ENCODE measurements at places on chromosomes 16 and 17. TPM values are rescaled to one million over a fixed set of nuclear protein-coding genes. Genes with fewer than 3 reads are reported as not detected.

TUBD1 gene
- 4.8 TPM for total RNA-seq

DNA sequence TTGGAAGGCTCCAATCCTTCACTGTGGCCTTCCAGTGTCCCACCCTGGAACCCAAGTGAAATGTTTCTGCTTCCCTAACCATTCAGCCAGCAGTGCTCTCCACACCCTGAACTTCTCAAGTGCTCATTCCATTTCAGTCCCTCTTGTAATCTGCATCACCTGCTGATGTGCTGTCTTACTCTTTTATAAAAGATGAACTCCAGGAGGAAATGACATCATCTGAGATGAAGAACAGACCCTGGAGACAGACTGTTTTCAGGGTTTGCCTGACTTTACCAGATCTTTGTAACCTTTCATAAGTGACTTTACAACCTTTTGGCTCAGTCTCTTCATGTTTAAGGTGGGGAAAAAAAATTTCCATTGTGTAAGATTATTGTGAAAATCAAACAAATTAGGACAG lies 61.3 kb downstream of the CNTNAP4 start:
- DNase-seq, result no peak

- no peak for DNase-seq
Observed at GRCh38 chr16:68000450-68000849, 1.2 kb upstream of the DPEP2 start.

DNA sequence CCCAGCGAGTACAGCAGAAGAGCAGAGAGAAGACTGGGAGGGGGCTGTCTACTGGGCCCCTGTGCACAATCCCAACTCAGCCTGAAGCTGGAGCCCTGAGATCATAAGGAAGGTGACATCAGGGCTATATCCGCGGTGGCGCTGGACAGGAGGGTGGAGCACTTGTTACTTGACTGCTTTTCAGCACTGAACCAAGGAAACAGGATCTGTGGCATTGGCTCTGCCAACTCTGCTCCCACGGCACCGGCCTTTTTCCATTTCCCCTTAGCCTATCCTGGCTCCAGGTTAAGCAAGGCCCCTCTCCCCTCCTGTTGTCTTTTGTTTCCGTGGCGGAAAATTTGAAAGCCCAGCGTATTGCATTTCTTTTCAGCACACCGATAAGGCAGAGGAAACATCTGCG lies 125.0 kb upstream of the IRX3 start:
- no peak for DNase-seq

MEOX1 gene
- not detected for total RNA-seq

GRCh38 chr17:38958756-38959155 lies 8.4 kb downstream of the FBXO47 start:
- peak; percentile 26 for DNase-seq

DNA sequence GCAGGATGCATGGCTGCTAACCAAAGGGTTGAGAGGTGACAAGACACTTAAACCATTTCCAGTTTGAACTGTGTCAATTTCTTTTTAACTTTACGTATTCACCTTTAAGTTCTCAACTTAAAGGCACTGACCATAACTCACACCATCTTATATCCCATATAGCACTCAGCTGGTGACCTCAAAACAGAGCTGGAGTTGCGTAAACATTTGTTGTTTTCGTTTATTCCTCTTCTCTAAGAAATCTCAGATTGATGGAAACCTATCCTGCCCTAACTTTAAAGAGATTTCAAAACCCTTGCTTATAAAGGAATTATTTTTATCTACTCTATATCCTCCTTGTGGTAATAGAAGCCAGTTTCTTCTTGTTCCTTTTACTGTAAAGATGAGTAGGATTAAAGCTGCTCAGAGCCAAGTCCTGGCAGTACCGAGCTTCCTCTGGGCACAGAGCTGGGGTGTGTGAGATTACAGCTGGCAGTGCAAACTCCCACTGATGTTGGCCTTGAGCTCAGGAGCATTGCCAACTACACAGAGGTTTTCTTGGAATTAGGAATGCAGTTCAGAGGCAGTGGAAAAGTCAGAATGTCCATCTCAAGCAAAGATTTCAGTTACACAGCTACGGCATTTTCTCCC lies 1.3 kb downstream of the KCTD2 start:
- no peak for DNase-seq

DNA sequence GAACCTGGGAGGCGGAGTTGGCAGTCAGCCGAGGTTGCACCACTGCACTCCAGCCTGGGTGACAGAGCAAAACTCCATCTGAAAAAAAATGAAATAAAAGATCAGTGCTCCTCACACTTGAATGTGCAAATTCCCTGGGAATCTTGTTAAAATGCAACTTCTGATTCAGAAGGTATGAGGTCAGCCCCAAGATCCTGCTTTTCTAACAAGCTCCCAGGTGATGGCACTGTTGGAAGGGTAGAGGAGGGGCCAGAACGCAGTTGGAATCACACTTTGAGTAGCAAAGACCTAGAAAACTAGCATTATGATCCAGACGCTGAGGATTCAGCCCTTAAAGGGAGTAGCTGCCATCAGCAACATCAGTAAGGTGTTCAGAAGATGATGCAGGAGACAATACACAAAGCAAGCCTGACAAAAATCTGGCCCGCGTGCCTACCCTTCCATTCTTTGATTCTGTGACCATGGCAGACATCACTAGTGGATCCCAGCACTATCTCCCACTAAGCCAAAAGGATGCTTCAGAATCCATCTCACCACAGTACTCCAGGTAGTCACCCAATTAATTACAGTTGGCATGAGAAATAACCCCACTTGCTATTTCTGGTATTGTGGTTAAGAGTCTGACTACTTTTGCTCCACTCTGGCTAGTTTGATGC lies 33.1 kb upstream of the MEIOC start:
- DNase-seq, result no peak

- DNase-seq, result no peak
Observed at GRCh38 chr17:82320140-82320840, 2.9 kb upstream of the CD7 start.

SLC47A2 gene
- total RNA-seq, result not detected

CPHXL2 gene
- not detected for total RNA-seq

SPNS3 gene
- total RNA-seq, result not detected

MGAT5B gene
- 0.23 TPM for total RNA-seq

DNA sequence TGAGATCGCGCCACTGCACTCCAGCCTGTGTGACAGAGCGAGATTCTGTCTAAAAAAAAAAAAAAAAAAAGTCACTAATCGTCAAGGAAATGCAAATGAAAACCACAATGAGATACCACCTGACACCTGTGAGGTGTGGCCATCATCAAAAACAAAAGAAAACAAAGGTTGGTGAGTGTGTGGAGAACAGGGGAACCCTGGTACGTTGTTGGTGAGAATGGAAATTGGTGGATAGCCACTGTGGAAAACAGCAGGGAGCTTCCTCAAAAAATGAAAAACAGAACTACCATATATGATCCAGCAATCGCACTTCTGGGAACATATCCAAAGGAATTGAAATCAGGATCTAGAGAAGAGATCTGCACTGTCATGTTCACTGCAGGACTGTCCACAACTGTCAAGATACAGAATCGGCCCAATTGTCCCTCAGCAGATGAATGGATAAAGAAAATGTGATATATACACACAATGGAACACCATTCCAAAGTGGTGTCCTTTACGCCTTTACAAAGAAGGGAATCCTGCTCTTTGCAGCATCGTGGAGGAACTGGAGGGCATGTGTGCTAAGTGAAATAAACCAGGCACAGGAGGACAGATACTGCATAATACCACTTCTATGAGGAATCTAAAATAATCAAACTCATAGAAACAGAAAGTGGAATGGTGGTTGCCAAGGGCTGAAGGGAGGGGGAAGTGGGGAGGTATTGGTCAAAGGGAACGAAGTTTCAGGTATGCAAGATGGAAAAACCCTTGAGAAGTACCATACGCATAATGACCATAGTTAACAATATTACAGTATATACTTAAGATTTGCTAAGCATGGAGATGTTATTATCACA lies 63.5 kb upstream of the PLCG2 start:
- no peak for DNase-seq

SLC43A2 gene
- total RNA-seq, result 3.7 TPM

PPP1R1B gene
- total RNA-seq, result not detected

DNA sequence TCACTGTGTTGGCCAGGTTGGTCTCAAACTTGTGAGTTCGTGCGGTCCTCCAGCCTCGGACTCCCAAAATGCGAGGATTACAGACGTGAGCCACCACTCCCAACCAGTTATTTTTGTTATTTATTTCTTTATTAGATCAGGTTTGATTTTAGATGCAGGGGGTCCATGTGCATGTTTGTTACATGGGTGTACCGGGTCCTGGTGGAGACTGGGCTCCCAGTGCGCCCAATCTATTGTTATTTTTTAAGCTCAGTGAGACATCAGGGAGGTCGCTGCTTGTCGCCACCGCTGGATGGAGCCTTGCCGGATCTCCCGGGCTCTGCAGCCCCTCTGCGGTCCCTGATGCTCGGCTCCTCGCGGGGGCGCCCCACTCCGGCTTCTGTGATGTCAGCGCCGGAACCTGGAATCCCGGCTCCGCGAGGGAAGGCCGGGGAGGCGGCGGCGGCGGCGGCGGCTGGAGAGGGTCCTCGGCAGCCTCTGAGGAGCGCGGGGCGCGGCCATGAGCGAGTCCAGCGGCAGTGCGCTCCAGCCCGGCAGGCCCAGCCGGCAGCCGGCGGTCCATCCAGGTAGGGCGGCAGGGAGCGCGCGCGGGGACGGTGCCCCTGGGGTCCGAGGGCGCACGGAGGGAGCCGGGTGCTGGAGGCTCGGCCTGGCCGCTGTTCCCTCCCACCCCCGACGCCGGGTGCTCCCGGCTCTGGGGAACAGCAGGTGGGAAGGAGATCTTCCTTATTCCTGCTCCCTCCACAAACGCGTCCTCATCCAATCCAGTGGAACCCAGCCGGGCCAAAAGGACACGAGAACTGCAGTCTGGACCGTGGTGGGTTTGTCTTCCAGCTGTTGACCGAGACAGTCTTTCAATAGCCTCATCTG lies at the start of gene TMC7:
TSS of gene TMC7 (plus strand) at position 370 of the 870 bp plus-strand sequence. CDS start at position 500, 130 bp downstream.
- DNase-seq, result peak; percentile 88

- no peak for DNase-seq
Observed at GRCh38 chr17:36468903-36469635, 17.4 kb upstream of the ZNHIT3 start.

KRT222 gene
- not detected for total RNA-seq

- no peak for DNase-seq
Observed at GRCh38 chr16:3468501-3468900, 25.0 kb downstream of the NAA60 start.

DNA sequence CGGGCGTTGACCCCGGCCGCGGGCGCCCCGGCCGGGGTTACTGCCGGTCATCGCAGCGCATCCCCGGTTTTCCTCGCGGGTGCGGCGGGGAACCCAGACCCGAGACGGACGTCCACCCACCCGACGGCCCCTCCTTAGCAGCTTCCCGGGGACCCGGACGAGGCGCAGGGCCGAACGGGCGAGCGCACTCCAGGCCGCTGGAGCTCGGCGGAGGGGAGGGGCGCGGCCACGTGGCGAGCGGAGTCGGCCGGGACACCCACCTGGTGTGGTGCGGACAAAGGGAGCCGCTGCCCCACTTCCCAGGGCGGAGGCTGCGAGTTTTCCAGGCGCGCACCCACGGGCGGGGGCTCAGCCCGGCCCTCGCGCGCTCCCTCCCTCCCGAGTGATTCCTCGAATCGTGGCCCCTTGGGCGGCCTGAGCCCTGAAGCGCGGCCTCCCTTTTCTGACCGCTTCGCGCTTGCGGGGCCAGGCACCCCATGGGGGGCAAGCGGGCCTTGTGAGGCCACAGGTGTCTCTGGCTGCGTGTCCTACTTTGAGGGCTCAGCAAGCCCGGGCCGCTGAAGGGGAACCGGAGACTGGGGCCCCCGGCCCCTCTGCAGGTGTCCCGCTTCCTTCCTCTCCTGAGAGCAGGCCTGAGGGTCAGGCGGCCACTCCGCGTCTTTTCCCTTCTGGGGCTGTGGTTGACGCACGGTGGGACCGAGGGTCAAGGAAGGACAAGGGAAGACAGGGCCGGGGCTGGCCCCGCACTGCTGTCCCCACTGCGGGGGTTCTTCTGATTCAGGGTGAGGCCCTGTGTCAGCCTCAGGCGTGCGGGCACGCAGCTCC lies 1.1 kb upstream of the FASN start:
- no peak for DNase-seq

DNA sequence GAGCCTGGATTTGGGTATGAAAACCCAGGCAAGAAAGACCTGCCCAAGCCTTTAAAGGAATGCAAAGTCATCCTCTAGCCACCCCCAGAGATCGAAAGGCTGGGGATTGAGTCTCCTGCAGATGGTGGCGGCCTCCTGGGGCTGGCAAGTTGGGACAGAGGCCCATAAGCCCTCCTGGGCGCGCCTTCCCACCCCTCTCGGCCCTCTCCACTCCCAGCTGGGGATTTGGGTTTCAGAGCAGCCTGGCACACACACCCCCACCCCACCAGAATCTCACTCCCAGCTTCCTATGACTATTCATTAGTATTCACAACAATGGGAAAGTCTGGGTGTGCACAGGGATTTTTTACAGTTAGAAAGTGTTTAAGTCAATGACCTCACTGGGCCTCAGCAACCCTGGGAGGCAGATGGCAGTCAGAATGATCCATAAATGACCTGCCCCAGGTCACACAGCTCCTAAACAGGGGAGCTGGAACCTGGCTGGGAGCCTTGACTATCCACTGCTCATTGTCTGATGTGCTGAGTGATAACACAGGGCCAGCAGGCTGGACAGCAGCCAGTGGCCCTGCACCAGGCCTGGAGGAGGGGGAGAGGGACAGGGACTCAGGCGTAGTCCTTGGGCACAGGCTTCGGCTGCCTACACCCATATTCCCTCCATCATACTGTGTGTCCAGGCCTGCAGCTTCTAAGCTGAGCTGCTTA lies 12.1 kb downstream of the NHERF1 start:
- no peak for DNase-seq

CCDC200 gene
- total RNA-seq, result not detected

DNA sequence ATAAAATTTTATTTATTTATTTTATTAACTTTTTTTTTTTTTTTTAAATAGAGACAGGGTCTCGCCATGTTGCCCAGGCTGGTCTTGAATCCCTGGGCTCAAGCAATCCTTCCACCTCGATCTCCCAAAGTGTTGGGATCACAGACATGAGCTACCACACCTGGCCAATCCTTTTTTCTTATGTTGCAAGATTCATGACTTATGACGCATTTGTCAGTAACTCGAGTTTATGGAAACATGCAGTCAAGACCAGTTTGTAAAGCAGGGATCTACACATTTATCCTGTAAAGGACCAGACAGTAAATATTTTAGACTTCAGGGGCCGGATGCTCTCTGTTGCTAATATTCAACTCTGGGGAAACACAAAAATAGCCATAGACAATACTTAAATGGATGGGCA lies 9.4 kb upstream of the MAP2K6 start:
- DNase-seq, result no peak

GRCh38 chr17:75555679-75556153 lies 30.2 kb downstream of the LLGL2 start:
- no peak for DNase-seq

- peak; percentile 64 for DNase-seq
Observed at GRCh38 chr17:30376621-30377452, 1.9 kb upstream of the CPD start.

Measured in LHCN-M2 (cell line).